ENCODE measurements at places on chromosomes 11 and 22.

DNA sequence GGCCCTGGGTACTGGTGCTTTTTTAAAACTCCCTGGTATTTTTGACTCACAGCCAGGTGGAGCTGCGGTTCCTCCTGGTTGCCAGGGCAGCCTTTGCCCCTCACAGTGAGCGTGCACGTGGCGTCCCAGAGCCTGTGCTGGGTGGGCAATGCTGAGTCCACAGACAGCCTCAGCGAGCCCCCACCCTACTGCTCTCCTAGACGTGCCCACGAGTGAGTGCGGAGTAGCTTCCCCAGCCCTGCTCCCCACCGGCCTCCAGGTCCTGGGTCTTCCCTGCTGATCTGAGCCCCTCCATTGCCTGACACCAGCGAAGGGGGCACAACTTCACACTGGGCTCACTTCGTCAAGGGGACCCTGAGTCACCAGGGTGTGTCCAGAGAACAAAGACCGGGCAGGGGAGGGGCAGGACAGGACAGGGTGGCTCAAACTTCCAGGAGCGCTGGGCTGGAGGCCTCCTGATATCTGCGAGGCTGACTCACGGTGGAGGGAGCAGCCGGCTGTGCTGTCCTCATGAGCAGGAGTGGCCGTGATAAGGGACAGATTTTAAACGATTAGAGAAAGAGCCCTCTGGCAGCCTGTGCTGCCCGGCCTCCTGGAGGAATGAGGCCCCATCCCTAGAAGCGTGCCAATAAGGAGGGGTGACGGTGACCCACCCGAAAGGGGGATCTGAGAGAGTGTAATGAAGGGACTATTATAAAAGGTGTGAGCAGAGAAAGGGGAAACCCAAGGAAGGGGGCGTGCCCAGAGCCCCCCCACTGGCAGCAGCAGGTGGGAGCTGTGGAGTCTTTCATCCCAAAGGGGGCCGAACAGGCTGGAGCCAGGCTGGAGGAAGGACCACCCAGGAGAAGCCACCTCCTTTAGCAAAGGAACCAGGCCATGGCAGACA lies 129.3 kb upstream of the FGF3 start:
- peak; percentile 69 for DNase-seq

- no peak for DNase-seq
Measured at GRCh38 chr22:48929276-48929790, 898.3 kb downstream of the BRD1 start.

GRCh38 chr11:95154514-95154913 lies 64.9 kb downstream of the ENDOD1 start:
- peak; percentile 80 for DNase-seq

DNA sequence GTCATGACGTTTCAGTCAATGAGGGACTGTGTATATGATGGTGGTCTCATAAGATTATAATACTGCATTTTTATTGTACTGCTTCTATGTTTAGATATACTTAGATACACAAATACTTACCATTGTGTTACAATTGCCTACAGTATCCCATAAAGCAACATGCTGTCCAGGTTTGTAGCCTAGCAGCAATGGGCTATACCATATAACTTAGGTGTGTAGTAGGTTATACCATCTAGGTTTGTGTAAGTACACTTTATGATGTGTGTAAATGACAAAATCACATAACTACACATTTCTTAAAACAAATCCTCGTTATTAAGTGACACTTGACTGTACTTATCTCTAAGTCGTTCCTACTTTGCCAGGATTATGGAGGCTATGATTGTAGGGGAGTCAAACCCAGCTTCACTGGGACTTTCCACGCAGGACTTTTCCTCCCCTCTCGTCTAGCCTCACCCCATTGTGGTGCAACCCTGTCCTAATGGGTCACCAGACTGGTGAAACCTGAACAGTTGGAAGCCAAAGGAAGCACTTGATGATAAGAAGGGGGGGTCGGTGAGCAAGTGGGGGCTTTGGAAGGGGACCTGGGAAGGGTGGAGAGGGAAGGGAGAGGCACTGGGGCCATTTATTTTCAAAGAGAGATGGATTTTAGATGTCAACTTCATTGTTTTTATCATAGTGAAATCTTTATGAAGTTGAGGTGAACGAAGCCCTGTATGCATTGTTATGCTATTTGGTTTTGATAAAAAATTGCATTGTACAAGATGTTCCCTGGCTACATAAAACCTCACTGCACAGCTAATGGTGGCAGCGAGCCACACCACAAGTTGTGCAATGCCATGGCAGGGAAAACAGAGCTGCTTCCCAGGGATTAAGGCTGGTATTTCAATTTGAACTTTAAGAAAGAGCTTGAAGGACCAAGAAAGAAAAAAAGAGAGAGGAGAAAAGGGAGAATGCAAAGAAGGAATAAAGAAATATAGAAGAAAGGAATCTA lies 129.1 kb downstream of the EHF start:
- peak; percentile 72 for DNase-seq

DNA sequence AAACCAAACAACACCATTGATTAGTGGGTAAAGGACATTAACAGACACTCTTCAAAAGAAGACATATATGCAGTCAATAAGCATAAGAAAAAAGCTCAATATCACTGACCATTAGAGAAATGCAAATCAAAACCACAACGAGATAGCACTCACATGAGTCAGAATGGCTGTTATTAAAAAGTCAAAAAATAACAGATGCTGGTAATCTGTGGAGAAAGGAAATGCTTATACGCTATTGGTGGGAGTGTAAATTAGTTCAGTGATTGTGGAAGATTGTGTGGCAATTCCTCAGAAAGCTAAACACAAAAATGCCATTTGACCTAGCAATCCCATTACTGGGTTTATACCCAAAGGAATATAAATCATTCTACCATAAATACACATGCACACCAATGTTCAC lies 182.6 kb downstream of the TRPC6 start:
- peak; percentile 12 for DNase-seq

- peak; percentile 76 for DNase-seq
Measured at GRCh38 chr11:79055856-79056631, 384.8 kb downstream of the TENM4 start.

- DNase-seq: no peak
Measured at GRCh38 chr11:67270256-67271204, 4.3 kb downstream of the GRK2 start.

- DNase-seq: peak; percentile 87
Measured at GRCh38 chr11:102564110-102564509, 33.6 kb upstream of the MMP7 start.

GRCh38 chr11:111449696-111450479 lies 62.3 kb downstream of the BTG4 start:
- DNase-seq: no peak

DNA sequence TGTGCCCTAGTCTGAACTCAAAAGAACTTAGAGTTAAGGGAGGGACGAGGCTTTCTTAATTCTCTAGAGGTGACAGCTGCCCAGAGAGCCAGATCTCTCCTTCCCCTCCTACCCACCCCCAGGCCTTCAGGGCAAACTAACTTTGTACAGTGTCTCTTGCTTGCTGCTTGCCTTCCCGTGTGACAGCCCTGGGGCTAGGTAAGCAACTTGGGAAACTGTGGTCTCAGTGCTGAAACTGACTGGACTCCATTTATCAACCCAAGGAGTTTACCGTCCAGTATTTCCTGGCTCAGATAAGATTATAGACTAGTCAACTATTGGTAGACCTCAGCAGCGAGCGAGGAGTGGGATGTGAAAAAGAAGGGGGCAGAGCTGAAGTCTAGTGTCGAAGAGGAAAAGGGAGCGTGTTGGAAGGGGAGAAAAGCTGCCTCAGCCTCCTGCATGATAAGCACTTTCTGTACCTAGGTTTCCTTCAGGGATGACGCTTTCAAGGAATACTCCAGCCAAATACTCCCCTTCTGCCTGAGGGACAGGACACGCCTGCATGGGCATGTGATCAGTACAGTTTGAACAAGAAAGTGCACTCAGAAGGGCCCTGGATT lies 43.3 kb upstream of the WEE1 start:
- DNase-seq: no peak

DNA sequence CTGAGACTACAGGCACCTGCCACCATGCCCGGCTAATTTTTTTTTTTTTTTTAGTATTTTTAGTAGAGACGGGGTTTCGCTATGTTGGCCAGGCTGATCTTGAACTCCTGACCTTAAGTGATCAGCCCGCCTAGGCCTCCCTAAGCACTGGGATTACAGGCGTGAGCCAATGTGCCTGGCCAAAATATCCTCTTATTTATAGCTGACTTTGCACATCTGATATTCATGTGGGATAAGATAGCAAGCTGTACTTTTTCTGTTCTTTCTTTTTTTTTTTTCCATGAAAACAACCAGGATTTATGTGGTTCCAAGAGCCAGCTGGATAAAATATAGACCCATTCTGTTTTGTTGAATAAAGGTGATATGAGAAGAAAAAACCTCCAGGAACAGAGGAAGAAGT lies 12.1 kb upstream of the XBP1 start:
- no peak for DNase-seq

GRCh38 chr11:11735586-11735985 lies 106.2 kb upstream of the USP47 start:
- DNase-seq: no peak

DNA sequence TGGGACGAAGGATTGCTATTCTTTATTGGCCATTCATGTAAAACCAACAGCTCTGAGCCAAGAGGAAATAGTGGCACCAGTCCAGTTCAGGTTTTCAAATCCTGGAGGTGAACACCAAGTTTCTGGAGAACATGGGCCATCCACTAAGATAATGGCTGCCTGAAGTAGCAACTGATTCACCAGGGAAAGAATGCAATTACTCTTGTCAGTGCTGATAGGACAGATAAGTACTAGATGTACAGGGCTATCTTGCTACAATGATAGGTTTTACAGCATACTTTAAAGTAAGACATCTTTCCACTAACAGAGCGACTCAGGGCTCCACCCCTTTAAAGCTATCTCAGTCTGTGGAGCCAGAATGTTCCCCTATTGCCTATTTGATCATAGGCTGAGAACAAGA lies 36.8 kb upstream of the APOA1 start:
- DNase-seq: peak; percentile 49

- DNase-seq: no peak
Measured at GRCh38 chr22:20128619-20128901, 3.0 kb upstream of the ZDHHC8 start.

DNA sequence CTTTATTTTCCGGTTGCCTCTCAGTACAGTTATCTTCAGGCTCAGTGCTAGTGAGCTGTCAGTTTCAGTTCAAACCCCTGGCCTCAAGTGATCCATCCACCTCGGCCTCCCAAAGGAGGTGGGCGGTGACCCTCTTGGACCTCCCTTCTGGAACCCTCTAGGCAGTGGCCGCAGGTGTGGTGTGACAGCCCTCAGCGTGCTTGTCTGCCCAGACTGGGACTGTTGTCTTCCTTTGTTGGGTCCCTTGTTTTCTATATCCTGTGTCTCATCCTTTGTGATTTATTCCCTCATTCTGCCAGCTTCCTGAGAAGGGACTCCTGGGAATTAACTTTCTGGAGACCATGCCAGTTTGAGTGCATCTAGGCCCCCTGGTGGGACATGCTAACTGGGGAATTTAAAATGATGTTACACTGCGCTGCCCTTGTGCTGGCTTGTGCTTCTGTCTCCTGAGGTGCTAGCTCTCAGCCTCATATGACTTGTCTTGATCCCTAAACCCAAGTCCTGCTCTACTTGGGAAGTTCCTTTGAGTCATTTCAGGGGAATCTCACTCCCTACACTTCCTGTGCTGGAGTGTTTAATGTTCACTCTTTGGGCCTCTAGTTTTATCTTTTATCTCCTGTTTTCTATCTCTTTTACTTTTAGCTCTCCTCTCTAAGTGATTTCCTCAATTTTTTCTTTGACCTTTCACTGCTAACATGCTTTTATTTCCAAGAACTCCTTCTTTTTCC lies 19.4 kb downstream of the MED15 start:
- DNase-seq: peak; percentile 89

DNA sequence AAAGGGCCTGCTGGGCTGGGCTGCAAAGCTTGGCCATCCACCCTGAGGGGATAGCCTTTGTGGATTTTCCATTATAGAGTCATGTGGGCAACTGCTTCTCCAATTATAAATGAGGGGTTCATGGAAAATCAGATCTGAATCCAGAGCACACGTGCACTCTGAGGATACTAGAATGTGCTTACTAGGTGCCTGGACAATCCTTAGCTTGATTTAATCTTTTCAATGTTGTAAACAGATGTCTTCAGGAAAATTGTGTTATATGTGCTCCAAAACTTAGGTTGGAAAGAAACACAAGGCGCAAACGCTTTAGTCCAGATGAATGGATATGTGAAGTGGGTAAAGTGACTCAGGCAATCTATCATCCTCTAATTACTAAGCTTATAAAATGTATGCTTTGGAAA lies 92.0 kb downstream of the SLC17A6 start:
- peak; percentile 23 for DNase-seq

DNA sequence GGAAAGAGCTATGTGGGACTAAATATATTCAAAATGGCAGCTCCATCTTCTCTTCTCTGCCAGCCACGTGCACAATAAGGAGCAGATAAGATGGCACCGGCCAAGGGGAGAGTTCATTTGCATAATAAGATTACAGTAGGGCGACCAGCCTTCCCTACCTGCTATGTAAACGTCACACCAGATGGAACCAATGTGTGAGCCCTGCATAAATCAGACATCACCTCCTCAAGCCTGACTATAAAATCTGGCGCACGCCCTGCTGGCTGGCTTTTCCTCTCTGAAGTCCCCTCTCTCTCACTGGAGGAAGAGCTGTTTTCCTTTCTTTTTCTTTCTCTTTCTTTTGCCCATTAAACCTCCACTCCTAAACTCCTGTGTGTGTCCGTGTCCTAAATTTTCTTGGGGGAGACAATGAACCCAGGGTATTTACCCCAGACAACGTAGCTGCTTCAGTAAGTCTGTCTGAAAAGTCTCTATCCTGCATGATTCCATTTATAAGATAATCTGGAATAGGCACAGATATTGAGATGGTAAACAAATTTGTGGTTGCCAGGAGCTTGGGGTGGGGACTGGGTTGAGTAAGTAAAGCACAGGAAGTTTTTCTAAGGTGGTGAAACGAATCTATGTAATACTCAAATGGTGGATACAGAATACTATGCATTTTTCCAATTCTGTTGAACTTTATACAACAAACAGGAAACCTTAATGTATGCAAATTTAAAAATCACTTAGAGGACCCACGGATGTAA lies 670.0 kb upstream of the KIRREL3 start:
- DNase-seq: no peak

GRCh38 chr11:72624496-72625201 lies 49.6 kb downstream of the PDE2A start:
- peak; percentile 42 for DNase-seq

GRCh38 chr11:16738947-16739815 lies 734 bp downstream of the C11orf58 start:
- peak; percentile 58 for DNase-seq

- no peak for DNase-seq
Measured at GRCh38 chr22:30048681-30049080, 31.6 kb upstream of the HORMAD2 start.

DNA sequence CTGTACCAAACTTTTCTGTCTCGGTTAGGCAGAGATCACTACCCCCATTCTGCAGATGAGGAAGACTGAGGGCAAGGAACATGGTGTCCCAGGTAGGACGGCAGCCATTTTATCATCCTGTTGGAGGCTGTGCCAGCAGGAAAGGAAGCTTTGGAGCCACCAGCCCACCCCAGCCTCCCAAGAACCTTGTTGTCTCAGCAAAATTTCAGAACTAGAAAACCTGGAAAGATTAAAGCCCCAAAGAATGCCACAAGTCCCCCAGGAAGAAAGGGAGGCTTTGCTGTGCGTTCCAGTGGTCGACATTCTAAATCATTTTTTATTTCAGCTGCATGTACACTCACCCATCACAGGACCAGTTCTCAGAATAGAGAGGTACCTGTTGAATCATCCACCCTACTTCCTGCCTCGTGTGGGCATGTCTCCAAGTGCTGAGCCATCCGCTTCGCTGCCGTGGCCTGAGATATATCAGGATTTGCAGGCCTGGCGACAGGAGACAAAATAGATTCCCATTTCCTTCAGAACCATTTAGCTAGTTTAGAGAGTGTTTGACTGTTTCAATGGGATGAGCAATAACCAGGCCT lies 13.0 kb upstream of the EIF3D start:
- DNase-seq: peak; percentile 96

All from GM23248 (cell line).